Activated CD4-positive, alpha-beta T cell treated with anti-CD3 and anti-CD28 coated beads for 1 hour (primary cell): ENCODE measurements at places on chromosomes 16 and 17.

DNA sequence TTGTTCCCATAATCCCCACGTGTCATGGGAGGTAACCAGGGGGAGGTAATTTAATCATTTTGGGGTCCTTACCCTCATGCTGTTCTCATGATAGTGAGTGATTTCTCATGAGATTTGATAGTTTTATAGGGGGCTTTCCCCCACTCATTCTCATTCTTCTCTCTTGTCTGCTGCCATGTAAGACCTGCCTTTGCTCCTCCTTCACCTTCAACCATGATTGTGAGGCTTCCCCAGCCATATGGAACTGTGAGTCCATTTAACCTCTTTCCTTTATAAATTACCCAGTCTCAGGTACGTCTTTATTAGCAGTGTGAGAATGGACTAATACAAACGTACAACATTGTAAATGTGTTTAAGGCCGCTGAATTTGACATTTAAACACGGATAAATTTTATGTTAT, 35.5 kb upstream of the APOH start:
- DNase-seq: no peak

- no peak for DNase-seq
Measured at GRCh38 chr16:67884684-67885083, at the start of gene NRN1L. Gene NRN1L, plus strand, starts transcription at chr16:67884885. Its CDS starts 19 bp downstream, at chr16:67884904.

DNA sequence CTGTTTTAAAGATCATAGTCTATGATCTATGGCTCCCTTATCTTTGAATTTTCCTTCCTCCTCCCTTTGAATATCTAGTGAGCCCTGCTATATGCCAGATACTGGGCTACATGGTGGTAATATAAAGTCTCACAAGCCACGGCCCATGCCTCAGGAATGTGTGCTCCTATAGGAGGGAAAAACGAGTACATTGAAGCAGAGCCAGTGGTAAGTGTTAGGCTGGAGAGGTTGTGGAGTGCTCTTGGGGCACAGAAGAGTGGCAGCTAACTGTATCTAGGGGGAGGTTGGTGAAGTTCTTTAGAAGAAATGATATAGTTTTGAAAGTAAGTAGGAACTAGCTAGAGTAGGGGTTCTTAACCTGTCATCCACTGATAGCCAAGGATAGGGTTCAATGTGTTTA, 105.8 kb upstream of the PMFBP1 start:
- no peak for DNase-seq

- peak; percentile 25 for DNase-seq
Measured at GRCh38 chr16:1645914-1646525, 32.1 kb upstream of the JPT2 start.

DNA sequence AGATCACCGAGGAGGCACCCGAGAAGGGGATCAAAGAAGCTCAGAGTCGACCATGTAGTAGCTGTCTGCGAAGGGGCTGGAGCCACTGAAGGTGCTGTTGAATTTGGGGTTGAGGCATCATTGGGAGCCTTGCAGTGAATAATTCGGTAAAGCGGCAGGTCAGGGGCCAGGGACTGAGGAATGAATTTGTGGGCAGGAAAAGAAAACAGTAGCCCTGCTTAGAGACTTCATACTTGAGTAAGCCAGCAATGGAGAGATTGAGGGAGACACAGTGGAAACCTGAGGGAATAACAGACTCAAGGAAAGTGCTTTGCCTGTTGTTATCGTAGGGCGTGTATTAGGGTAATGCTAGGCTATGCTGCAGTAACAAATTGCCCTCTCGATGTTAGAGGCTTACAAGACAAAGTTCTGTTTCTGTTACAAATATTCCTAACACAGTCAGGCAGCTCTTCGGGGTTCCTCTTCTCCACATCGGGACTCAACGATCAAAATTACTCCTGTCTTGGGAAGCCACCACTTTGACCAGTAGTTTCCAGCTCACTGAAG, 13.4 kb upstream of the HERPUD1 start:
- no peak for DNase-seq

DNA sequence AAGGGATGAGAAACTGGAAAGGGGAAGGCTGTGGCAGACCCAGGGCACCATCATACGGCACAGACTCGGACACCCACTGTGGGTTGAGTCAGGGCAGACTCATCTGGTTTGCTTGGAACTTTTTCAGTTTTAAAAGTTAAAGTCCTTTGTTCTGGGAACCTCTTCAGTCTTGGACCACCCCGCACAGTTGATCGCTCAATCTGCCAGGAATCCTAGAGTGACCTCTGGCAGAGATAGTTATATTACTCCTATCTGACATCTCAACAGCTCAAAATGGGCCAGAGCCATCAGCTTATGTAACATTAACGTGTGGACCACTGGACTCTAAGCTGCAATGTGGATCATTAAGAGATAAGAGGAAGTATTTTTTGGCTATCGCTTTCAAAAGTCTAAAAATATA, 164.3 kb downstream of the ABCA8 start:
- no peak for DNase-seq

DNA sequence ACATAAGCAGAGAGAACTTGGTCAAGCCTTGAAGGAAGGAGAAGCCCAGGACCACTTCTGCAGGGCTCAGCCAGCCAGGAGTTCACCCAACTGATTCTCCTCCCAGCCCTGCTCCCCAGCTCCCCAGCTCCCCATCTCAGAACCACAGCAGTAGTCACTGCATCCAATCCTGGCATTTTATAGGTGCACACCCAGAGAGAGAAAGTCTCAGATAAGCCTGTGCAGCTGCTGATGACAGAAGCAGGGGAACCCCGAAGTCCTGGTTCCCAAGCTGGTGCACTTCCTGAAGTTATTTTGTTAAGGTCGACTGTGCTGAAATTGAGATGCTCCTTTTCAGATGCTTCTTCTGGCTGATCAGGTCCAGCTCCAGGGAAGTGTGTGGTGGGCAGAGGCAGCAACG, 6.6 kb downstream of the RNF112 start:
- no peak for DNase-seq

GRCh38 chr17:35537601-35538141, at the start of gene SLFN12L:
Gene SLFN12L, minus strand, starts transcription at chr17:35537678. Its CDS starts 15,314 bp downstream, at chr17:35522364.
- DNase-seq: no peak

DNA sequence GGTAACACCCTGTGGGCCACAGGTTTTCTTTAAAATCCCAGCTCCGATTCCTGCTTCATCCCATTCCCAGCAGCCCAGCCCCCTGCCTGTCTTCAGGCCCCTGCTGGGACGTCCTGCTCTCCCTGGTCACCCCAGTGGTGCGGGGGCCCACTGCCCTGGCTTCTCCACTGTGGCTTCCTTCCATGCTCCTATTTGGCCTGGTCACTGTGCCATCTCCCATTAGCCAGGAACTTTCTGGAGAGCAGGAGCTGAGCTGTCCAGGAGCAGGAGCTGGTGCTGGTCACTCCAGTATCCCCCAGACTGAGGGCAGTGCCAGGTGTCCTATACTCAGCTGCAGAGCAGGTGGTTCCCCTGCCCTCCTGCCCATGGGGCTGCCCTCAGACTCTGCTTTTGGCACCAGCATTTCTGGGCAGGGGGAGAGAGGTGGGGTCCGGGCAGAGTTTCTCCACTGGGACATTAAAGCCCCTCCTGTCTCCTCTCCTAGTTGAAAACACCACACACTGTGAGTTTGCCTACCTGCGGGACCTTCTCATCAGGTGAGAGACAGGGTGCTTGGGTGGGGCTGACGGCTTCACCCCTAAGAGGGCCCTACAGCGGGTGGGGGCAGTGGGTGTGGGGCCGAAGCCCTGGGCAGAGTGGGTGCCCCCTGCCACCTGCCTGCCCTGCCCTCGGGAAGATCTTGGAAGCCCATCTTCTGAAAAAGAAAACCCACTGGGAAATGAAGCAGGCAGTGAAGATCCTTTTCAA, 356.2 kb downstream of the SEC14L1 start:
- DNase-seq: no peak

GRCh38 chr16:15490123-15490711, 55.8 kb downstream of the BMERB1 start:
- no peak for DNase-seq
